ENCODE measurements at places on chromosomes 11 and 22. TPM values are rescaled to one million over a fixed set of nuclear protein-coding genes. Genes with fewer than 3 reads are reported as not detected.

The SOX6 gene
- total RNA-seq, result 3.1 TPM

The ZPR1 gene
- 37.7 TPM for total RNA-seq

The C11orf91 gene
- not detected for total RNA-seq

The ANAPC15 gene
- total RNA-seq, result 31.9 TPM

The SLC22A12 gene
- not detected for total RNA-seq

The MUC2 gene
- total RNA-seq, result 0.84 TPM

The HBD gene
- not detected for total RNA-seq

The KCNJ5 gene
- 5.0 TPM for total RNA-seq

All from upper lobe of left lung (tissue), 6 donors.